Stimulated activated CD8-positive, alpha-beta memory T cell treated with anti-CD3 and anti-CD28 coated beads, Interleukin-7, amount 100 ng/mL, for 1 hour (primary cell): ENCODE measurements at places on chromosomes 11 and 22.

- DNase-seq, result no peak
These were observed 15.1 kb downstream of the MCAT start for GRCh38 chr22:43128116-43128515.

DNA sequence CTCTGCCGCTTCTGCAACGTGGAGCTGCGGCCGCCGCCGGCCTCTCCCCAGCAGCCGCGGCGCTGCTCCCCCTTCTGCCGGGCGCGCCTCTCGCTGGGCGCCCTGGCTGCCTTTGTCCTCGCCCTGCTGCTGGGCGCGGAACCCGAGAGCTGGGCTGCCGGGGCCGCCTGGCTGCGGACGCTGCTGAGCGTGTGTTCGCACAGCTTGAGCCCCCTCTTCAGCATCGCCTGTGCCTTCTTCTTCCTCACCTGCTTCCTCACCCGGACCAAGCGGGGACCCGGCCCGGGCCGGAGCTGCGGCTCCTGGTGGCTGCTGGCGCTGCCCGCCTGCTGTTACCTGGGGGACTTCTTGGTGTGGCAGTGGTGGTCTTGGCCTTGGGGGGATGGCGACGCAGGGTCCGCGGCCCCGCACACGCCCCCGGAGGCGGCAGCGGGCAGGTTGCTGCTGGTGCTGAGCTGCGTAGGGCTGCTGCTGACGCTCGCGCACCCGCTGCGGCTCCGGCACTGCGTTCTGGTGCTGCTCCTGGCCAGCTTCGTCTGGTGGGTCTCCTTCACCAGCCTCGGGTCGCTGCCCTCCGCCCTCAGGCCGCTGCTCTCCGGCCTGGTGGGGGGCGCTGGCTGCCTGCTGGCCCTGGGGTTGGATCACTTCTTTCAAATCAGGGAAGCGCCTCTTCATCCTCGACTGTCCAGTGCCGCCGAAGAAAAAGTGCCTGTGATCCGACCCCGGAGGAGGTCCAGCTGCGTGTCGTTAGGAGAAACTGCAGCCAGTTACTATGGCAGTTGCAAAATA is 816 bp downstream of the PDE3B start:
- DNase-seq, result no peak

GRCh38 chr22:39236321-39237317 is 8.2 kb downstream of the PDGFB start:
- no peak for DNase-seq

GRCh38 chr11:81874635-81875034 is 859.0 kb downstream of the FAM181B start:
- DNase-seq, result no peak

GRCh38 chr11:33734441-33735270 is 1.6 kb downstream of the CD59 start:
- no peak for DNase-seq

- DNase-seq, result no peak
These were observed 70.0 kb downstream of the SGSM1 start for GRCh38 chr22:24875862-24876506.

- DNase-seq, result no peak
These were observed 12.9 kb downstream of the RIBC2 start for GRCh38 chr22:45426387-45426786.

GRCh38 chr11:65298655-65299179 is 15.9 kb upstream of the CDC42EP2 start:
- no peak for DNase-seq

GRCh38 chr11:68505596-68505995 is 45.0 kb downstream of the PPP6R3 start:
- no peak for DNase-seq

DNA sequence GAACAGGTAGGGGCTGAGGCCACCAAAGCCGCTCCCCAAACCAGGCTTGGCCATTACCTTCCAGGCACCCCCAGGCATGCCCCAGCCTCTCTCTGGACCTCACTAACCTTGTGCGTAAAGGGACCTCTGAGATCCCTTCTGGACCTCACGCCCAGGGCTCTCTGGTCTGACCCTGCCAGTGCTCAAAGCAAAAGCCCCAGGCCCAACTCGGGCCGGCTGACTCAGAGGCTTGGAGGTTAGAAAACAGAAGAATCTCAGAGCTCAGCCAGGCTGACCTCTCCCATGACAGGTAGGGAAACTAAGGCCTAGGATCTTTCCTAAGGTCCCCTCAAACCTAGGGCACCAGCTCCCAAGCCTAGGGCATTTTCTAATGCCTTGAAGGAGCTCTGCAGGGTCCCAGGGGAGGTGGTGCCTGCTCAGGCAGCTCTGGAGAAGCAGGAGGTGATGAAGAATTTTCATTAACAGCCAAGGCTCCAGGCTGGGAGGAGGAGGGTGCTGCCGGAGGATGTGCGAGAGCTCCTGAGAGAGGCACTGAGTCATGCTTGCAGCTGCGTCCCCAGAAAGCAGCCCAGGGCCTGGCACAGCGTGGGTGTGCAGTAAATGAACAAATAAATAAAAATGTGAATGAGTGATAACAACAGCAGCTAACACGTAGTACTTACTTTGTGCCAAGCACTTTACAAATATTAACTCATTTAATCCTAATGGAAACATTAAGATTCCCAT is 25.6 kb downstream of the ARRB1 start:
- no peak for DNase-seq

DNA sequence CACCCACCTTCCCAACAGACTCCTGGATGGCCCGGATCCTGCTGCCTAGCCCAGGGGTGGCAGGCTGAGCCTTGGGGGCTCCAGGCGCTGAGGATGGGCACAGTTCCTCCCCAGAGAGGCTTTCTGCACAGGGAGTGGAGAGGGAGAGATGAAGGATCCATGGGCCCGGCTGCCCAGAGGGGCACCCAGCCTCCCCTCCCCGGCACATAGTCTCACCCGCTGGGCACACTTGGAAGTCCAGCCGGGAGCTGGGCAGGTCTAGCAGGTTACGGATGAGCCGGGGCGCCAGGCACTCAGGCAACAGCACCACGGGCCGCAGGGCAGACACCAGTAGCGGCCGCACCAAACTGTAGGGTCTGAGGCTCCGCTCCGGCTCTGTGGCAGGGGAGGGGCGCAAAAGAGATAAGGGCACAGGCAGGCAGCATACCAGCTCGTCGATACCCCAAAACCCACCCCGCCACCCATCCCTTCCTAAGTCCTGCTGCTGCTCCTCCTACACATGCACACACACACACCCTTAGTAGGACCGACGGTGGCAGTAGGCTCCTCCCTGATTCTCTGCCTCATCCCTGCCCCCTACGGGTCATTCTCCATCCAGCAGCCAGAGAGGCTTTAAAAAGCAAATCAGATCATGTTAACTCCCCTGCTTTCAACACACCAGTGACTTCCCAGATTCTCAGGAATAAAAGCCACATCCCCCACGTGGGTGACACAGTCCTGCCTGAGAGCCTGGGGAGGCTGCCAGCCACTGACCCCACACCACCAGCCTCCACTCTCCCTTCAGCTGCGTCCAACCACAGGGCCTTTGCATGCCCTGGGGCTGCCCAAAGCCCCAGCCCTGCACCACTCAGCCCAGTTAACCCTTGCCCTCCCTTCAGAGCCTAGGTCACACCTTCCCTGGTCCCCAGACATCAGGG is 6.5 kb upstream of the MFNG start:
- peak; percentile 27 for DNase-seq
